ENCODE measurements at places on chromosomes 7 and 10.

DNA sequence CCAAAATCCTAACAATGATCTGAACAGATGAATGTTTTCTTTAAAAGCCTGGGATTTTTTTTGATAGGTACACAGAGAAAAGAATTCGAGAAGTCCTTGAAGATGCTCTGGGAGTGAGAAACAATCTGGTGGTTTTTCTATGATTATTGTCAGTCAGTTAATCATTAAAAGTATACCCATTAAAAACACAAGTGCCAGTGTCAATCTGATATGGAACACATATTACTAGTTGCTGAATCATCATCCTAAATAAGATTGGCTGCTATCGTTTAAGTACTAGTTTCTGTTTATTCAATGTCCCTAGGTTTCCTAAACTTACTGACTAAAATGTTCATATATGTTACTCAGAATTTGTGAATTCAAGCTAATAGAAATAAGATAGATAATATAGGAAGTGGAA lies 16.1 kb downstream of the COL28A1 start:
- no peak for DNase-seq

- no peak for DNase-seq
Measured at GRCh38 chr7:33495207-33495606, 365.8 kb downstream of the BBS9 start.

DNA sequence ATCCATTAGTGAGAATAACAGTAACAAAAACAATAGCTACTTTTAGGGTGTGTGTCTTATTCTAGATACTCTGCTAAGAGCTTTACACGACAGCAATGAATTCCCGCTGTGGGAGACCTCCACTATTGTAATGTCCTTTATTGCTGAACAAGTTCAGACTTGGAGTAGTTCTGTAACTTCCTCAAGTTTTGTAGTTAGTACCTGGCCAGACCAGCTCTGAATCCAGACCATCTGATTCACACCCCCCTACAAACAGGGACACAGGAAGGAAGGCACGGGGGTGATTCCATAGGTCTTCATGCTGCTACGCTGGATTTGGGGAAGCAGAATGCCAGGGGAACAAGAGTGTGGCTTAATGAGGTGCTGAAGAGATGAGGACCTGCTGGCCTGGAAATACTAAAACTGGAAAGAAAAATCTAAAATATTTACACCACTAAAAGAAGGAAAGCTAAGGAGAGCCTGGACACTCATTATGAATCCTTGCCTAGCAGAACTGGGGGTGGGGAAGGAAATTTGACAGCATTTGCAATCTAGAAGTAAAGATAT lies 194.6 kb upstream of the TMEM72 start:
- no peak for DNase-seq

GRCh38 chr10:96313344-96313743 lies 9.1 kb downstream of the DNTT start:
- no peak for DNase-seq

GRCh38 chr10:126203746-126204145 lies 184.5 kb downstream of the ADAM12 start:
- no peak for DNase-seq
